ENCODE measurements at places on chromosomes 6 and 20.
A peak's percentile ranks its signal among the peaks of the same experiment; 100 is the strongest.

DNA sequence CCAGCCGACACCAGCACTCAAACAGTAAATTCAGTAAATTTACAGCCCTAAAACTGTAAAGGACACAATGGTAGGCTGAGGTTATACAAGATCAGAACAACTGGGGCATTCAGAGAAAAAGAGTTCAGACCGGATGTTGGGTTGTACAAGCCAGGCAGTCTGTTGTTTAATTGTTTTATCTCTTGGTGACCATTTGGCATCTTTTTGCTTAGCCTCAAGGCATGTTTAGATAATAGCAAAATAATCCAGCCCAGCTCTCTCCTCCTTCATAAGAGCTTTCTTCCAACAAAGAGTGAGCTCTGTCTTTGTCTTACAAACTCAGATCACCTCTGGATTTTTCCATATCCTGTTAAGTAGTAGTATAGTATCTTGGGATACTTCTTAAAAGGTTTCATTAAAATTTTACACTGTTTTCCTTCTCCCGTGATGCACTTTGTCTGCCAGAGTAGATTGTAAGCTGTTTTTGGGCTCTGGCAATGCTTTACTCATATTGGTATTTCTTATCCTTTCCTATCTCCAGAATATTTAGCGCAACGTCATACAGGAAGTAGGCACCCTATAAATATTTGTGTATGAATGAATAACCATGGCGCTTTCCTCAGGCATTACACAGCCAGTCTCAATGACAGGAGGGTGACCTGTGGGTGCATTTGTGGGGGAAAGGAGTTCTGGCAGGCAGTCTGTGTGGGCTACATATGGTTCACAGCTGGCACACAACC lies 35.6 kb upstream of the TRAM2 start:
- DNase-seq: no peak

DNA sequence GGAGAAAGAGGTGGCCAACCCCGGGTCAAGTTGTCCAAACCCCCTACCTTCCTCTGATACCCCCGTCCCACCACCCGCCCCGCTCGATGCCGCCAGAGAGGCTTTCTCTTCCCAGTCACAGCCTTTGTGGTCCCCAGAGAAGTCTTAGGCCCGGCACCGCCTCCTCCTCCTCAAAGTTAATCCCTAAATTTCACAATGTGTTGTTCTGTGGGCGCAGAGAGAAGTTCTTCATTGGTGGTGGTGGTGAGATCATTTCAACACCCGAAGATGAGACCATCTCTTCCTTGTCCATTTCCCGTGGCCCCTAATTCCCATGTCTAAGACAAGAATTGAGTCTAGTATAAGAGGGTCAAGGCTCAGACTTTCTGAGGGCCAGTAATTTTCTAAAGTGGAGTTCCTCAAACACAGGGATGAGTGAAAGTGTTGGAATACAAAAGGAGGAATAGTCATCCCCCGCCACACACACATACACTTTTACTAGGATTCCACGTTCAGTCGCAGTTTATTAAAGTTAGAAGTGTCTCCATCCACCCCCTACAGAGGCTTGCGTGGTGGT lies 10.4 kb downstream of the TRIM31 start:
- no peak for DNase-seq

DNA sequence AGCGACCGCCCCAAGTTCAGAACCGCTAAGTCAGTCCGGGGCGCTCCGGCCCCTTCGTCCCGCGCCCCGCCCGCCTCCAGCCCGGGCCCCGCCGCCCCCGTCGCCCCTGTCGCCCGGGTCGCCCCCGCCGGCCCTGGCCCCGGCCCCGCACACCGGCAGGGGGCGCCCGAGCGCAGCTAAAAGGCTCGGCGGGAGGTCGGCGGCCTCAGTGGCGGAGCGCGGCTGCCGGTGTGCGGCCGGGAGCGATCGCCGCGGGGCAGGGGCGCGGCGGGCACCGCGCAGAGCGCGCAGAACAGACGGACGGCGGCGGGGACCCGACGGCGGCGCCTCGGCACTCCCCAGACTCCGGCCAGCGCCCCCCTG lies at the start of gene FNDC1:
Gene FNDC1 (plus strand): TSS at position 208 of the 363 bp plus-strand sequence. CDS start 197 bp downstream, outside the sequence.
- DNase-seq: peak; percentile 67

DNA sequence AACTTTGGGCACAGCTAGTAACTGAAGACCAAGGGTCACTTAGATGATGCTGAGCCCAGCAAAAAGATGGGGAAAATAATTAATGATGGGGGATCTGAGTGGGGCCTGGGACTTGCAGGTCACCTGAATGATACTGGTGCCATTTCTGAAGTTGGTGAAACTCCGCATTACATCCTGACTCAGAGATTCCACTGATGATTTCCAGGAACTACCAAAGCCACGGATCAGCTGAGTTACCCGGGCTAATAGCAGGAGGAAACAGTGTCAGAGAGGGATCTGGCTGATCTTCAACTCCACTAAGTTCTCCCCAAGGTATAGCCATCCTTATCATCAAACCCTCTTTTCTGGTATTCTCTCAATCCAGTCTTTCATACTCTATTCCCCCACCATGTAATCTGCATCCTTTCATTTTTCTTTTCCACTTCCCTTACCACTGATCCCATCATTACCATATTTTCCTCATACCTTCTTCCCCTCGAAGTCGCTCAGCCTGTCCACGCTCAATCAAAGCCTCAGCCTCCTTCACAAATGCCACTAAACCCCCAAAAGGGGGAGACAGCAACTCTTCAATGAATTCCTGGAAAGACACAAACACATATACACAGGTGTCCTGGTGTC lies 20.2 kb downstream of the VPS52 start:
- DNase-seq: no peak

- no peak for DNase-seq
These were observed 1.3 kb downstream of the BLCAP start for GRCh38 chr20:37526238-37526838.

GRCh38 chr20:35286077-35286898 lies 1.7 kb upstream of the EIF6 start:
- no peak for DNase-seq
